PC-9 (cell line): ENCODE measurements at places on chromosomes 4 and X. TPM values are rescaled to one million over a fixed set of nuclear protein-coding genes. Genes with fewer than 3 reads are reported as not detected.
A peak's percentile ranks its signal among the peaks of the same experiment; 100 is the strongest.

MAGEA2B gene
- total RNA-seq: 30.1 and 35.3 TPM in 2 replicates

ASMT gene
- not detected in 2 replicates for total RNA-seq

CYBB gene
- 0.13 and 0.31 TPM in 2 replicates for total RNA-seq

NKX1-1 gene
- not detected in 2 replicates for total RNA-seq

- no peak overlapping the region; the same call in 1 of the 2 replicates for H3K27ac ChIP-seq
- peaks cover 23% of the 10 kb centered on the region for H3K4me1 ChIP-seq
- H3K36me3 ChIP-seq: no peaks in the 10 kb centered on the region
- no peaks in the 10 kb centered on the region for H3K27me3 ChIP-seq
- no peak overlapping the region for H3K4me3 ChIP-seq
Observed at GRCh38 chr4:22473268-22473667, 42.6 kb downstream of the ADGRA3 start.

- H3K27me3 ChIP-seq: no peaks in the 10 kb centered on the region
- H3K27ac ChIP-seq: no peak overlapping the region
- H3K36me3 ChIP-seq: no peaks in the 10 kb centered on the region
Observed at GRCh38 chr4:2762048-2762447, 5.9 kb upstream of the TNIP2 start.

DNA sequence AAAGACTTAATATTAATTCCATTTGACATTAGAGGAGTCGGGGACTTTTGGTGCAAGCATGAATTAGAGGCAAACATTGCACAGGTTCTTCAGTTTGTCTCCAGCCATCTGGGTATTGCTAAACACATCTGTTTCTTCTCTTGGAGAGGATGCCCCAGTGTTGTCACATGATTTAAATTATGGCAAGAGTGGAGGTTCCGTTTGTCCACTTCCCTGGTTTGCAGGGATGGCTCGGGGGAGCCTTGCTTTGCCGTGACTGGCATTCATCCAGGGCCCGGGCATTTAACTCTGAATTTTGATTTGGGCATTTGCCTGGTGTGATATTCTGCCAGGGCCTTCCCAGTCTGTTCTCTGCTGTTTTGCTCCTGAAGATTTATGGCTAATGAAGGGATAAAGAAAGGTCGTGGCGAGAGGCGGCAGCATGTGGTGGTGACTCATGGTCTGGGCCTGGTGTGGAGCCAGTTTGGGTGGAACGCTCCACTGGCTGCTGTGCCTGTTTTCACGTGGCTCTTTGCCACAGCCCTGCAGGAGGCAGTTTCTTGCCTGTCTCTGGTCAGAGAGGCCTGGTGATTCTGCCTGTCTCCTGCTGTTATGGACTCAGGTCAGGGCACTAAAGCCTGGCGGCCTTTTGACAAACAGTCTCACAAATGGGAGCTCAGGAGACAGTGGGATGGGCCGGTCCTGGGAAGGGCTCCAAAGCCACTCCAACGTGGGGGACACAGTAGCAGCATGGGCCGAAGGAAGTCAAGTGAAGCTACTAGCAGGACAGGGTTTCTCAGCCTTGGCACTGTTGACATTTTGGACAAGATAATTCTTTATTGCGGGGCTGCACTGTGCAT lies 99.4 kb upstream of the PGRMC2 start:
- no peak overlapping the region for H3K4me3 ChIP-seq
- no peaks in the 10 kb centered on the region for H3K36me3 ChIP-seq
- peak overlapping the region; percentile 63 for H3K27ac ChIP-seq
- H3K4me1 ChIP-seq: peaks cover 33% of the 10 kb centered on the region
- DNase-seq: peak; percentile 87

DNA sequence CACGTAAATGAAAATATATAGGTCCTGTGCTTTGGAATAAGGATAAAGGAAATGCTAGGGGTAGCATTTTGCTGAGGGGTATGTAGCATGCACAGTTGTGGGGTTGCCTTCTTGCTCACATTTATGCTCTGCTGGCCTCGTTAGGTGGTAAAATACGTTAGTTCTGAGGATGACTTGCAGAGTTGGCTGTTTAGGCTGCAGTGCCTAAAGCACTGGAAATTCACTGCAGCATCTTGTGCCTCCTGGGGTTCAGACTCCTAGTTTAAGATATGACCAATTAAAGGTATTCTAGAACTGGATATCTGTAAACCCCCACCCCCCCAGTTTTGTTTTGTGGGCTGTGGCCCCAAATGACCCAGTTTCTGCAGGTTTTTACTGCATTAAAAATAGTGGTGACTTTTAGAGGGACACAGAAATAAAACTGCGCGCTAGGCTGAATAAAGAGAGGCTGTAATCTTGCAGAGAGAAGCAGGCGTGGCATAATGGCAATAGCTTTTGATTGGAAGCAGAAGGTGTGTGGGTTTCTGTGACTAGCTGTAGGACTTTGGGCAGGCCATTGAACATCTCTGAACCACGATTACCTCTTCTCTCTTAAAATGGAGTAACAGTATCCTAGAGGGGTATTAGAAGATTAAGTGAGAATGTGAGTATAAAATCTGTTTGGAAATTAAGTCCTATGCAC lies 79.3 kb downstream of the REPS2 start:
- H3K36me3 ChIP-seq: no peaks in the 10 kb centered on the region
- H3K4me3 ChIP-seq: no peak overlapping the region
- DNase-seq: no peak
- no peaks in the 10 kb centered on the region for H3K4me1 ChIP-seq
- no peaks in the 10 kb centered on the region for H3K27me3 ChIP-seq

- no peak overlapping the region for H3K4me3 ChIP-seq
- H3K4me1 ChIP-seq: no peaks in the 10 kb centered on the region
- no peak overlapping the region for H3K27ac ChIP-seq
- no peaks in the 10 kb centered on the region for H3K27me3 ChIP-seq
- H3K36me3 ChIP-seq: no peaks in the 10 kb centered on the region
Observed at GRCh38 chrX:65407157-65407626, 127.4 kb downstream of the LAS1L start.

- H3K27ac ChIP-seq: no peak overlapping the region
- no peak overlapping the region for H3K4me3 ChIP-seq
- H3K36me3 ChIP-seq: no peaks in the 10 kb centered on the region
- H3K4me1 ChIP-seq: no peaks in the 10 kb centered on the region
Observed at GRCh38 chr4:97349468-97350186, 793.6 kb downstream of the STPG2 start.

GRCh38 chrX:30304866-30305265 lies 4.3 kb downstream of the NR0B1 start:
- H3K36me3 ChIP-seq: no peaks in the 10 kb centered on the region
- DNase-seq: no peak
- no peaks in the 10 kb centered on the region; the same call in 1 of the 2 replicates for H3K4me1 ChIP-seq
- H3K27ac ChIP-seq: no peak overlapping the region

GRCh38 chrX:2395261-2395992 lies 105.3 kb downstream of the DHRSX start:
- no peak overlapping the region for H3K4me3 ChIP-seq
- H3K27me3 ChIP-seq: no peaks in the 10 kb centered on the region
- H3K27ac ChIP-seq: no peak overlapping the region
- peaks cover 10% of the 10 kb centered on the region; the same call in 1 of the 2 replicates for H3K4me1 ChIP-seq
- H3K36me3 ChIP-seq: peaks cover 4% of the 10 kb centered on the region; the same call in 1 of the 2 replicates

GRCh38 chr4:67576538-67576937 lies 18.0 kb downstream of the STAP1 start:
- no peak overlapping the region for H3K4me3 ChIP-seq
- no peak overlapping the region for H3K27ac ChIP-seq
- no peaks in the 10 kb centered on the region for H3K4me1 ChIP-seq
- DNase-seq: no peak

- H3K4me3 ChIP-seq: no peak overlapping the region
- no peaks in the 10 kb centered on the region for H3K4me1 ChIP-seq
- H3K27me3 ChIP-seq: no peaks in the 10 kb centered on the region
- no peak for DNase-seq
- H3K27ac ChIP-seq: no peak overlapping the region
Observed at GRCh38 chr4:87783781-87784180, 15.6 kb upstream of the IBSP start.
